ENCODE measurements at places on chromosomes 1 and 21. TPM values are rescaled to one million over a fixed set of nuclear protein-coding genes. Genes with fewer than 3 reads are reported as not detected.

PGBD5 gene
- 3.6 TPM for total RNA-seq

CCDC185 gene
- not detected for total RNA-seq

SLAMF1 gene
- total RNA-seq = 0.03 TPM

CLDN17 gene
- not detected for total RNA-seq

FRRS1 gene
- 4.0 TPM for total RNA-seq

KNCN gene
- total RNA-seq = not detected

Data from HT1080 (cell line).